ENCODE measurements at places on chromosomes 1 and 21.

- no peak for DNase-seq
Measured at GRCh38 chr1:12114916-12115315, 51.8 kb downstream of the TNFRSF8 start.

GRCh38 chr1:172105230-172105629 is 263.9 kb downstream of the DNM3 start:
- no peak for DNase-seq

- DNase-seq = no peak
Measured at GRCh38 chr1:160781914-160782689, 13.9 kb upstream of the LY9 start.

GRCh38 chr1:156045076-156045475 is 8.5 kb downstream of the UBQLN4 start:
- DNase-seq = no peak

DNA sequence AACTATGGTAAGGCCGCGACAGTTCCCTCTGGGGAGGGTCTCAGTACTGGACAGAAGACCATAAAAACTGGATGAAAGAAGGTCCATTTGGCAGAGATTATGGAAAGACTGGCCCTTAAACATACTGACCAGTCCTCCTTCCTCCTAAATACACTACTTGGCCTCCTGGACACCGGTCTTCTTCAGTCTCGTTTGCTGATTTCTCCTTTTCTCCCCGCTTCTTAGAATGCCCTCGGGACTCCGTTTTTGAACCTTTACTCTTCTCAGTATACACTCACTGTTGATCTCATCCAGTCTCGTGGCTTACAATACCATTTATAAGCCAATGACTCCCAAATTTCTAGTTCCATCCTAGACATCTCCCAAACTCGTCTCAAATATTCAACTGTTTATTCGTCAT is 694 bp upstream of the MRPL9 start:
- DNase-seq = no peak

- no peak for DNase-seq
Measured at GRCh38 chr1:167146903-167147539, 53.1 kb downstream of the STYXL2 start.

- DNase-seq = no peak
Measured at GRCh38 chr1:232635778-232636356, 5.9 kb upstream of the SIPA1L2 start.

- DNase-seq = no peak
Measured at GRCh38 chr1:248891758-248892157, 14.3 kb upstream of the PGBD2 start.

DNA sequence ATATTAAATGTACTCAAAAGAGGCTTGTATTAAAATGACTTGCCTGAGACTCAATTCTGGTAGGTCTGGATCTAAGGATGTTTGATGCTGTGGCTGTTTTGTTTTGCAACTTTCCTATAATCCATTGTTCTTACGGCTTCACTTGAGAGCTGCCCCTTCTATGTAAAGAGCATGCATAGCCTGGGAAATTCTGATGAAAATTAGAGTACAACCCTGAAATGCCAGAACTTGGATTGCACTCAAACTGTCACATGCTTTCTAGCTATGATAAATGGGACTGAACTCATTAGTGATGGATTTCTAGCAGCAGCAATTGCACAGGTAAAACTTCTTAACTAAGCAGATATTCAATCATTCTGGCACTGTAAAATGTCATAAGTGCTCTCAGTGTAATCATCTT is 67.9 kb downstream of the OLFM3 start:
- DNase-seq = no peak

DNA sequence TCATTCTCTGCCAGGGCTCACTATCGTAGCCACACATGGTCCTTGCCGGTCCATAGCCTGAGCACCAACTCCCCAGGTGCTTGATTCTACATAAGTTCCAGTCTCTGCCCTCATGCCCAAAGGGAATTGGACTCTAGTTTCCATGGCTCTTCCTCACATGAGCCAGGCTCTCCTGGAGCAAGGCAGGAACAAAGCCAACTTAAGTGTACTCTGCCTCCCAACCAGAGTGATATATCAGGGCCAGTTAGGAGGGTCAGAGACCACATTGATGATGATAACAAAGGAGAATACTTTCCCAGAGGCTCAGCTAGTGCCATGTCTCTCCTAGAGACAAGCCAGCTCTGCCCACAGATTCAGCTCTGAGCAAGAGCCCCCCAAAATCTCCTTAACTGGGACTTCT is 70.9 kb downstream of the ERI3 start:
- DNase-seq = no peak

DNA sequence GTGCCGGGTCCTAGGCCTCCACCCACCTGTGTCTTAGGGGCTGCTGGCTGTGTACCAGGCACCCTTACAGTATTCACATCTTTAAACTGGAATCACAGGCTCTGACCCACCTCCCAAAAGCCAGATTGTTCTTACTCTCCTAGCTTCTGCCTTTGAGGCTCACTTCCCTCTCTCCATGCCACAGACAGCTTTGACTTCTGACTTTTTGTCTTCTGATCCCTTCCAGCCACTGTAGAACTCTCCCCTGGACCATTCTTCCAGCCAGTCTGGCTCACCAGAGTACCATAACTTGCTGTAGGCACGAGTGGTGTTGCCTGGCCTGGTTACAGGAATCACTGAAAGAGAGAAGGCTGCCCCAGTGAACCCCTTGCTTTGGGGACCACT is 58.1 kb upstream of the STUM start:
- no peak for DNase-seq

- no peak for DNase-seq
Measured at GRCh38 chr21:44899768-44900558, 20.7 kb downstream of the ITGB2 start.

DNA sequence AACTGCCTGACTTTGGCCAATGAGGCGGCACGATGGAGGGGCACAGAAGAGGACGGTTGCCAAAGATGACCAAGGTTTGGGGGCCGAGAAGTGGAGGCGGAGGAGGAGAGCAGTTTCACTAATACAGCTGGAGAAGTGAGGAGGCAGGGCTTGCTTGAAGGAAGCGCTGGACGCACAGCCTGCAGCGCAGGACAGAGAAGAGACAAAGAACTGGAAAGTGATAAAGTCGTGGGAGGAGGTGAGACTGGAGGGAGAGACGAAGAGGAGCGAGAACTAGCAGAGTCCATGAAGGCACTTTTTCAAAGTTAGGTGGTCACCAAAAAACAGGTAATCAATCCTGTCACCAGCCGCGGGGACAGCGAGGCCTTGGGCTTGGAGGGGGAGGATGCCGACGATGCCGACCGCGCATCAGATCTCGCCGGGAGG is 771 bp downstream of the PACC1 start:
- DNase-seq = no peak

- no peak for DNase-seq
Measured at GRCh38 chr1:195030793-195031192, 1577.4 kb downstream of the KCNT2 start.

- peak; percentile 20 for DNase-seq
Measured at GRCh38 chr1:186978596-186979556, 150.1 kb downstream of the PLA2G4A start.

GRCh38 chr1:99251308-99251707 is 13.0 kb upstream of the PLPPR4 start:
- DNase-seq = no peak

All from SIG-M5 (cell line).